Astrocyte of the cerebellum (primary cell): ENCODE measurements at places on chromosomes 7 and 10.
A peak's percentile ranks its signal among the peaks of the same experiment; 100 is the strongest.

DNA sequence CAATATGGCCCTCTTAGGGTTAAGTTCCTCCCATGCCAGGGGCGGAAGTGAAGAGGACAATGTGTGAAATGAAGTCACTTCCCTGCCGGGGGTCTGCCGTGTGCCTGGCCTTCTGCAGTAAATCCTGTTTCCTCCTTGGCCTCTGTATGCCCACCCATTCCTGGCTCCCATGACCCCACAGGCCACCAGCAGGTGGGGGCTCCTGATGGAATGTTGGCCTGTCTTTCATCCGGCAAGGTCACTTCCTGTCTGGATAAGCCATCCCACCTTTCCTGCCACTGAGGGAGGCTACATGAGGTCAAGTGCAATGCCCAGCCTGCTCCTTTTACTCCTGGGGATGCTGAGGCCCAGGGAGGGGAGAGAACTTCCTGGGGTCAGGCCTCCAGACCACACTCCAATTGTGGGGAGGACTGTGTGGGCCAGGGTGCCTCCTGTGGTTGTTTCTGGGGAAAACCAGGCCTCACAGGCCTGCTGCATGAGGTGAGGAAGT, 22.3 kb downstream of the PALD1 start:
- DNase-seq, result no peak

DNA sequence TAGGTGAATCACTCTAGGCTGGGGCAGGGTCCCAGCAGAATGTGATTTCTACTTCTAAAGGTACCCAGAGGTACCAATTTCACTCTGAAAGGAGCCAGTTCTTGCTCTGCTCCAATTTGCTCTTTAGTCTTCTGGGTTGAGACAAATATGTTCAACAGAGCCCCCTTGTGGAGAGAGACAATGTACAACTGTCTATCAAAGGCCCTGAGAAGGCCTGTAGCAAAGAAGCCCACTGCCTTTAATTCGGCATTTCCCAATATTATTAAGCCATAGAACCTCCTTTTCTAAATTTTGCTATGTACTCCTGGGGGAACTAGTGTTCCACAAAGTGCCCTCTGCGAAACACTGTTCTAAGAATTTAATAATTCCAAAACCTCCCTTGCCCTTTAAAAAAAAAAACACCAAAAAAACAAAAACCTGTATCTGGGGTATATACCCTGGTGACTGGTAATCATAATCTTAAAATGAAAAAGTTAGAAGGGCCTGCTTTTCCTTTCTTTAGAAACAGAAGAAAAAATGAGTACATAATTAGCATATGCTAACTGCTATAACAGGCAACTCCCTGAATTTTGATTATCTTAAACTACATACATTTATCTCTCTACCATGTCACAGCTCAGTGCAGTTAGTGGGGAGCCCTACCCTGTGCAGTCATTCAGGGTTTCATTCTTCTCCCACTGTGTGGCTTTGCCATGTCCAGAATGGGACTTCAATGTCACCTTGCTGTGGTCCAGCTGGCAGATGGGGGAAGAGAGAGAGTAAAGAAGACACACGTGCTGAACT, 160.9 kb upstream of the BMPER start:
- no peak for DNase-seq

DNA sequence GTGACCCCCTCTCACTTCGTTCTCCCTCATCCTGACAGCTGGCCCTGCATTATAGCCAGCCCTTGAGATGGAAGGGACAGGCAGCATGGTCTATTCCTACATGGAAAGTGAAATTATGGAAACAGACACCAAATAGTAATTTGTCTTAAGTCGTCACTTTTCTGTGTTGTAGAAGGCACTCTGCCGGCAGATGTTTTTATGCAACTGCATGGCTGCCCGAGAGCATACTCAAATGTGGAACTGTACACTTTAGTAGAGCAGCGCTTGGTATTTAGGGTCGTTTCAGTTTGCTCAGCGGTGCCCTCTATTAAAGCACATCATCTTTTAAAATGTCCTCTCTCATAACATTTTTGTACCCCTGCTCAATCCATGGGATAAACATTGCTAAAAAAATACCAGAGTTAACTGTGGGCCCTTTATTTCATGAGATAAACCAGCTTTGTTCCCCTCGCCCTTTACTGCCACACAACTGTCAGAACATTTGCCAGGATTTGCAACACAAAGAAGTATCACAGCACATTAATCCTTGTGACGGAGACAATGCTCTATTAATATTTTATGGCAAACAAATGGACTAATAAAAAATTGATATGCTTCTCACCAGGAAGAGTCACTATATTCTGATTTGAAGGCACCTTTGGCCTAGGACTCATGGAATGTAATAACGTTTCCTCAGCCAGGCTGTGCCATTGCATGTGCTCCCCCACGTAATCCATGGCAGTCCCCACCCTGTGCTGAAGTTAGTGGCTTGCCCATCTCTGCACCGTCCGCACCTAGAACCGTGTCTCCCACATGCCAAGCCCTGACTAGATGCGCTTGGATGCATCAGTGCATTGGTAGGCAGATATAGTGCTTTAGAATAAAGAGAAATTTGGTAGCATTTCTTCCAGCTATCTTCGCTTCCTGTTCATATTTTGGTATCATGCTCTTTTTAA, 221.3 kb downstream of the PAXIP1 start:
- no peak for DNase-seq

DNA sequence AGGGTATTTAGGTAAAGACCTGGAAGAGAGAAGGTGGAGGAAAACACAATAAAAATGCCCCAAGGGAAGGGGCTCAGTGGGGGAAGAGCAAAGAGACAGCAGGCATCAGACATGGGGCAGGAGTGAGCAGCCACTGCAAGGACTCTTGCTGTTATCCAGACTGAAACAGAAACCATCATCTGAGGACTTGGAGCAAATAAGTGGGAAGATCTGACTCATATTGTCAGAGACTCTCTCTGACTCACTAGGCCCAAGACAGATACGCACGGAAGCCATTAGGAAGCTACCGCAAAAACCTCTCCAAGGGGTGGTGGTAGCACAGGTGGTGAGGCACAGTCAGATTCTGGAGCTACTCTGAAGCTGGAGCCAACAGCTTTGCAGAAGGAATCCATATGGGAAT, 110.7 kb downstream of the RNF32 start:
- peak; percentile 94 for DNase-seq

GRCh38 chr7:46610746-46611145, 689.7 kb upstream of the IGFBP3 start:
- no peak for DNase-seq

DNA sequence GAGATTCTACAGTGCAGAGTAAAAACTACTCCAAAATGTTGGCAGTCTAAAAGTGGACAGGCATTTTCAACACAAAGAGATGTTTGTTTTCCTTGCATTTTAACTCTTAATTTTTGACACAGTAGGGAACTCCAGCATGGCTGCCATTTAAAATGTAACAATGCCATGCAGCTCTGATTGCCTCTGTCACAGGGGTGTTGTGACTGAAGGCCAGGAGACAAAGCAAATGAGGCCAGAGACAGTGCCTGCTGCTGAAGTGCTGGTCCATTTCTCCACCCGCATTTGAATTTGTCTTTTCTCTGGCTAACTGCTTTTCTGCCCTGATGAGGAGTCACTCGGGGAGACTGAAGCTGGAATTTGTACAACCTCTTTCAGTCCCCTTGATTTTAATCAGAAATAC, 710.6 kb upstream of the GALNT17 start:
- DNase-seq, result no peak

GRCh38 chr7:521221-522070, 1.8 kb upstream of the PDGFA start:
- DNase-seq, result no peak

DNA sequence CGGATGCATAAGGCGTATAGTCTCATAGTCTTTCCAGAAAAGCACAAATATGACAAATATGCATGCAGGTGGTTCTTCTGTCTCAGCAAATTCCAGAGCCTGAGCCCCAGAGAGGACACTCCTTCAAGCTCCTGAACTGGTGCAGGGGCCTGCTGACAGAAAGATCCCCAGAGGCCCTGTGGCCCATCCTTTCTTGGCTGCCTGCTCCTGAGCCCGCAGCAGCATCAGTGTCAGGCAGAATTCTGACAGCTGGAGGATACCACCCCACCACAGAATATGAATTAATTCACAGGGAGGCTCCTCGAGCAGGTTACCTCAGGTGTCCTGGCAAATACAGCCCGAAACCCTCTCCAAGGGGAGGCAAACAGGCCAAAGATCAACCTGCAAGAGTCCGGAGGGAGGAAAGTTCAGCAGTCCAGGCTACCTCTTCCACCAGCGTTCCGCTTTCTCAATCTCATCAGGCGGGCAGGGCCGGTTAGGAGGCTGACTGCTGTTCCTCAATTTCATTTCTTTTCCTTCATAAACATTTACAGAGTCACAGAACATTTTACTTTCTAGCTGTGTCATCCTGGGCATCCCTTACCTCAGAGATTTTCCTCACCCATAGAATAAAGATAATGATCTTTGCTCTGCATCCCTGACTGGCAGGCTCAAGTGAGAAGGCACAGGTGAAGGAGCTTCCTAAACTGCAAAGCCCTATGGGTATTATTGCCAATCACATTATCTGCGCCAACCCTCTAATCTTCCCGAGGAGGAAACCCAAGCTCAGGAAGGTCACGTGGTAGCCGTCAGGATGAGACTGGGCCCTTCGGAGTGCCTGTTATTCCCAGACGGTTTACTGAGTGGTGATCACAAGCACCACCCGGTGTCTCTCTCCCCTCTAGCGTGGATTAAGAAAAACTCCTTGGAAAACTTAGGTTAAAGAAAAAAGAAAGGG, 1.4 kb downstream of the DNAJB12 start:
- DNase-seq, result no peak
